ENCODE measurements at places on chromosomes 16 and 17.

DNA sequence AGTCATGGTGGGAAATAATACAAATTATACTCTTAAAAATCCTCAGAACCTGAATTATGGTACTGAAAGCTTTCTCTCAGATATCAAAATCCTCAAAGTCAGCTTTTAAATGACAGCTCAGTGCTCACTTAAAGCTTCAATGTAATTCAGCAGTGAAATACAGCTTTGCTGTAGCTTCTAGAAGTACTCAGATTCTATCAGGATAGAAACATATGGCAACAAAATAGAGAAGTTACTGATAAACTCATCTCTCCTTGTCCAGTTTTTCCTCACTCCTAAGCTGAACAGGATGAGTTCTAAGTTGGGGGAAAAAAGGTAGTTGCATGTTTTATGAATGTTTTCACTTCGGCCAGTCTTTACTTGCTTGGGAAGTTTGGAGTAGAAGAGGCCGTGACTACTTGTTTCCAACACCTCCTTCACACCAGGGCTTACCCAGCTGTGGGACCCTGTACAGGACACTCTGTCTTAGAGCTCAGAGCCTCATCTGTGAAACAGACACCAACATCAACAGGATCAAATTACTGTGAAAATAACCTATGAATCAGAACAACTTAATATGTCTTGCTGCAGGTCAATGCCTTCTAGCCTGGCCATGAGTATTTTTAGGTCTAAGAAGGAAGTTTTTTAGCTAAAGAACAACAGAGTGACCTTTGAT lies 30.2 kb downstream of the OGFOD1 start:
- DNase-seq: no peak

GRCh38 chr17:74742153-74742515 lies 5.1 kb downstream of the RAB37 start:
- DNase-seq: no peak

- DNase-seq: no peak
Measured at GRCh38 chr17:58702045-58702476, 9.7 kb downstream of the RAD51C start.

GRCh38 chr16:73152386-73153125 lies 104.6 kb upstream of the ZFHX3 start:
- DNase-seq: no peak

DNA sequence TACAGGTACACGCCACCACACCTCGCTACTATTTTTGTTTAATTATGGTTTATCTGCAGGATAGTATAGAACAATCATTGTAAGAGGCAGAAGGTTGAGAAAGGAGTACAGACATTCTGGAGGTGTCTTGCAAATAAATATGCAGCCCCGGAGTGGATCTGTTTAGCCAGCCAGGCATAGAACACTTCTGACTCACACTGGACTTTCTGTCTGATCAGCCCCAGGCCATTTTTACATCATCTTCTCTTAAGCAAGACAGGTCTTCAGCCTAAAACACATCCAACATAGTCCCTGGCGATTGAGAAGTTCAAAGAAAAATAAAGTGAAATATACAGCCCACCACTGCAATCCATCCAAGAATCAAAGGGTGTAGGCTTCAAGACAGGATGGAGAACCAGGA lies 81.4 kb downstream of the XYLT1 start:
- no peak for DNase-seq

GRCh38 chr17:45218895-45219661 lies 2.6 kb upstream of the FMNL1 start:
- no peak for DNase-seq

Measured in NCI-H510A (cell line).